Activated T-helper 1 cell treated with anti-CD3 and anti-CD28 coated beads, Interleukin-12 subunit alpha, Interleukin-12 subunit beta, Interleukin-2, Interleukin-4 antibody, amounts not matched to agents 30 ng/mL and 10 ng/mL and 1 ng/mL, durations not matched to agents 14 hours and 24 hours and 36 hours (primary cell): ENCODE measurements at places on chromosomes 1 and 21. TPM values are rescaled to one million over a fixed set of nuclear protein-coding genes. Genes with fewer than 3 reads are reported as not detected.

Gene TMOD4
- total RNA-seq = 2.6 and 2.9 TPM in 2 replicates

GRCh38 chr1:204565617-204566582, 49.7 kb downstream of the MDM4 start:
- DNase-seq = peak; percentile 56

- peak; percentile 30 for DNase-seq
Measured at GRCh38 chr1:43978551-43979260, at the start of gene B4GALT2. B4GALT2 (plus strand) TSS chr1:43979210; CDS start chr1:43981161, 1,951 bp downstream.

GRCh38 chr1:83102630-83103071, 896.3 kb downstream of the TTLL7 start:
- no peak for DNase-seq

DNA sequence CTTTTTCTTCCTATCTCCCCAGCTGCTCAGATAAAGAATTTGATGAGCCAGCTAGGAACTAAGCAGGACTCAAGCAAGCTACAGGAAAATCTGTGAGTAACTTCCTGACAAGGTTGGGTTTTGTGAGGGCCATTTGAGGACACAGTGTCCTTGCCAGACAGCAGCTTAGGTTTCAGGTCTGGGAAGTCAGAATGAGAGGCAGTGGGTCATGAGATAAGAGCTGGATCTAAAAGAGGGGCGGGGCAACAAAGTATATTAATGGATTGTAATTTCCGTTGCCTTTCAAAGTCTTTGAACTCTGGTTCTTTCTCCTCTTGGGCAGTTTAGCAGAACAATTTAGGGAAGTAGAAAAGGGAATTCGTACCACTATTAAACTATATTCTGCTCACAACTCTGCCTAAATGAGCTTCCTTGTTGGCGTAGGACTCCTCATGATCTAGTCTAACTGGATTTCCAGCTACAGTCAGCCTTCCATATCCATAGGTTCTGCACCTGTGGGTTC, 16.6 kb downstream of the STX12 start:
- no peak for DNase-seq

DNA sequence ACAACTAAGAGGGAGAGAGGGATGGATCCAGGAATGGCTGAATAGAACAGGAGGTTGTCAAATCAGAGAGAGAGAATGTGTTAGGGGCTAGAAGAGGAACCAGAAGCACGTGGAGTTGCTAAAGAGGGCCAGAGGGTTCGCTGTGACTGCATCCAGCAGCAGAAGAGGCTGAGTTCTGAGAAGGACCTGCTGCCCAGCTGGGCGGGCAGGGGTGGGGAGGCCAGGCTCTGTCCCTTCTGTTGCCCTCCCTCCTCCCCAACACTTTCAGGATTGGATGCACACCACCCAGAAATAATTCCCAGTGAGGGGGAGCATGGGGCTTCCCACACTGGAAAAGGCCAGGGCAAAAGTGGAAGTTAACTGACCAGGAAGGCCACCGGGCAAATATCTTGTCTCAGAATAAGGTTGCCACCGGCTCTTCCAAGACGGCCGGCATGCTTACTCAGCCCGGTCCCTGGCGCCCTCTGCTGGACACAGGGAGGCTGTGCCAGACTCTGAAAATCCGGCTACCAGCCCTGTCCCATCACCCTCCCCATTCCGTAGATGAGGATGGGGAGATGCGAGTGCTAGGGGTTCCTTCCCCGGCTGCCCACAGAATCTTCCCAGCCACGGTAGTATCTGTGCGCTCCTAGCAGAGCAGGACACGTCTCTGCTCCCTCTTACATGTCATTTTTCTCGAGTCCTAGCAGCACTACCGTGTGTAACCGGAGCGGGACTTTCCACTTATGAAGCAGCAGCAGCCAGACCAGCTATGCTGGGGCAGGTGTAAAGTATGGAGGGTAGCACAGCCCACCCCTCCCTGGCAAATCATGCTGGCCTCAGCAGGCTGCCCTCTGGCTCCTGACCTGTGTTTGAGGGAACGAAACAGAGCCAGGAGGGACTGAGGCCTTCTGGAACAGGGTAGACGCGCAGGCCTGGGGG, 46.8 kb upstream of the A3GALT2 start:
- peak; percentile 73 for DNase-seq
